RWPE2 (cell line): ENCODE measurements at places on chromosomes 3 and 15.

DNA sequence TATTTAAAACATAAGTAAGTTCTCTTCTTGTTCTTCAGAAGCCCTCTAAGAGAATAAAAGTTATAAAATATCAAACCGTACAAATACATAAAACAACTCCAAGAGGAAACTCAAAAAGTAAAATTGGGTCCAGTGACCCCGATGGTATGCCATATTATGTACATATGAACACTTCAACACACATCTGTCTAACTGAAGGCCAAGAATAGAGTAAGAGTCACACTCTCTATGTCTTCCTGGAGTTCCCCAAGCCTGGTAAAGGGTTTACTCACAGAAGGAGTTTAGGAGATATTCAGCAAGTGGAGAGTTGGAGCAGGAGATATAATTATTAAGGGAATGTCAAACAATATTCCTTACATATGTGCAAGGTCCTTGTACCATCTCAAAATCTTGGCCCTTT is 101.3 kb upstream of the EIF1B start:
- no peak for DNase-seq

DNA sequence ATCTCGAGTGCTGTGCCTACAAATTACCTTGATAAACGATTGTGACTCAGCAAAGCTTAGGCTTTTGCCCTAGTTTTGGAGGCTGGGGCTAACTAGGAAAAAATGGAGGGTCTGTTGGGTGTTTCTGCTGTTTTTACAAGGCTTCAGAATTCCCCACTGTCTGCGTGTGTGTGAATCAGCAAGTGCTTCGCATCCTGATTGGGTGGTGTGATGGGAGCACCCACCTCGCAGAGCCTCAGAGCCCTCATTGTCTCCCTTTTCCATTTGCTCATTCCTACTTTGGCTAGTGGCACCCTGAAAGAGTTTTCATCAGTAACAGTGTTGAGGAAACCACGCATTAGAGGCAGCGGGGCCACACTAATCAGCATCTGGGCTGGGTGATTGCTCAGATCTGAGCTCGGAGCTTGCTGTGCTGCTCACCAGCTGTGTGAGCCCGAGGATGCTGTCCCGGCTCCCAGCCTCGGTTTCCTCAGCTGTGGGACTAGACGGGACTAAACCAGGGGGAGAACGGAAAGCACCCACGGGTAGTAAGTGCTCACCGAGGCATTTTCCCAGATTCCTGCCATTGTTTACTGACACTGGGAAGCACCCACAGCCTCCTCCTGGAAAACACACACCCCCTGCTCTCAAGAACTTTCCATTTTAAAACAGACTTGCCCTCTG is 40.6 kb downstream of the GOLGA8S start:
- peak; percentile 55 for DNase-seq

DNA sequence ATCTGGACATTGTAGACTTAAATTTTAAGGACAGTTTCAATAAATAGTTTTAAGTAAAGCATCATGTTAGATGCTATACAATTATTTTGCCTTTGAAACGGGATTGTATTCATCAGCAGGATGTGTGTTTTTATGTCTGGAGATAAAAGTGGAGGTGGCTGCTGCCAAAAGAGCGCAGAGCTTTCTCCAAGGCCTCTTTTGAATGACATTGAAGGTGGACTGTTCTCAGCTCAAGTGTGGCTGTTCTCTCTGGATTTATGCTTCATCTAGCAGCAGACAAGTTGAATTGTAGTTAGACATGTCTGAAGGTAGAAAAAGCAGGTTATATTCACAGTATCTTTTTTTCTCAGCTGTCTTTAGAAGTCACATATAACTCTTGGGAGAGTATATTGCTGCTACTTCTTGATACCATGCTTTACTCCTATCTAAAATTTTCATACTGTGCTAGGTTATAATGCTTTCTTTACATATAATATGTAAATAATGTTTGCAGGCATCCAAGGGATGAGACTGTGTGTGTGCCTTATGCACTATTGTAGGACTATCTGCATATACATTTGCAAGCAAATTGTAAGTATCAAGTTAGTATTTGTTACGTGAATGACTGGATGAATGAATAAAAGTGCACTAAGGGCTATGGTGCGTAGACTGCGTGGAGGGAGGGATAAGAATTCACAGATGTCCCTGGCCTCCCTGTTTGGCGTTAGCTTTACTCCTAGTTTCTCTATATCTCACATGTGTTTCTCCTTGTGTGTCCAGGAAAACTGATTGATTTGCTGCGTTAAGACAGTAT is 340.1 kb downstream of the NAALADL2 start:
- DNase-seq, result no peak

- DNase-seq, result no peak
Observed at GRCh38 chr15:101799665-101800064, 3.6 kb upstream of the OR4F6 start.

DNA sequence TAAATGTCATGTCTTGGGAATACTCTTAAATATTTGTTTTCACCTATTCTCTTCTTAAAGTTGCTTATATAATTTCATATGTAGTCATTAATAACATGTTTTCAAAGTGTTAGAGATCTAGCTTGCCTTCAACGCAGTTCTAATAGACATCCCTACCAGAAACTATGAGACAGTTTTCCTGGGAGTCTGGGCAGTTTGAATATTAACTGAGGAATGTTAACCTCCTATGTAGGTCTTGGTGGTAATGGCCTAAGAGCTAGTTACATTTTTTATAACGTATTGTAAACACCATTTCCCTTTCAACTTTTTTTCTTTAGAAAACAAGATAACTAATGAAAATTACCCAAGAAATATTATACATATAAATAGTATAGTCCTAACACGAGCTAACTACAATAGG is 328.2 kb downstream of the TIGIT start:
- no peak for DNase-seq

- DNase-seq, result no peak
Observed at GRCh38 chr3:122100083-122100482, 44.9 kb downstream of the CD86 start.

DNA sequence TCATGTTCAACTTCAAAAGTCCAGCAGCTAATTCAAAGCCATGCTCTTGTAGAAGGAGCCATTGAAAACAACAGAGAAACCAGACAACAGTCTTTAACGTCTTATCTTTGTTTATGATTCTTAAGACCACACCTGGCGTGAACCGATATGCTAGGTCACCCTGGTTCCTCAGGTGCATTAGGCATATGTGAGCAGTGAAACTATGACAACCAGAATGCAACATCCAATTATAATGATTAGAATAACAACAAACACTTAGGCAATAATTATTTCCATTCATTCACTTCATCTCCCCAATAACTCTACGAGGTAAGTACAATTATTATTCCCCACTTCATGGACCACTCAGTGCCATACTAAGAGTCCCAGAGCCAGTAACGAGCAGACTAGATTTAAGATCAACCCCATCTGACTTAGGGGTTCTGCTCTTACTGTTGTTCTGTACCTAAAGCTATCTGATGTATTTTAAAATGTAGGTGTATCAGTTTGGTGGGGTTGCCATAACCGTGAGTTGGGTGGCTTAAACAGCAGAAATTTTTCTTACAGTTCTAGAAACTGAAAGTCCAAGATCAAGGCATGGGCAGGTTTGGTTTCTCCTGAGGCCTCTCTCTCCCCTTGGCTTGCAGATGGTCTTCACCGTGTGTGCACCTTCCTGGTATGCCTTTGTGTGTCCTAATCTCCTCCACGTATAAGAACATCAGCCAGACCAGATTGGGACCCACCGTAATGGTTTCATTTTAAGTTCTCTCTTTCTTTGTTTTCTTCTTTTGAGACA is 997.8 kb upstream of the CFAP20DC start:
- DNase-seq, result no peak

GRCh38 chr3:105065895-105066839 is 300.5 kb upstream of the ALCAM start:
- no peak for DNase-seq
